ENCODE measurements at places on chromosomes 2 and 18.

DNA sequence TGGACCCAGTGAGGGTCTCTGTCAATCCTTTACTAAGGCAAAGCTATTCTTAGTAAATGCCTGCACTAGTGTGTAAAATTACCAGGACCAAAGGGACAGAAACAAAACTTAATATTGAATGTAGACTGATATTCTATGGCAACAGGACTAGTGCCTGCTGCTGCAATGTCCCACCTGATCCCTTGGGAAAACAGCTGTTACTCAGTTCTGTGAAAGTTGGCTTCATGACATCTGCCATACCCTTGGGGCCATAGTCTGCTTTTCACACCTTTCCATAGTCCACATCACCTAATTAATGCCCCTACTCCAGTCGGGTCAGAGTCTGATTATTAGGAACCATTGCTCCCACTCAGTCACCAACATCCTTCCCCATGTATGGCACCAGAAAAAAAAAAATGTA, 14.5 kb downstream of the DNAJC27 start:
- DNase-seq = no peak

DNA sequence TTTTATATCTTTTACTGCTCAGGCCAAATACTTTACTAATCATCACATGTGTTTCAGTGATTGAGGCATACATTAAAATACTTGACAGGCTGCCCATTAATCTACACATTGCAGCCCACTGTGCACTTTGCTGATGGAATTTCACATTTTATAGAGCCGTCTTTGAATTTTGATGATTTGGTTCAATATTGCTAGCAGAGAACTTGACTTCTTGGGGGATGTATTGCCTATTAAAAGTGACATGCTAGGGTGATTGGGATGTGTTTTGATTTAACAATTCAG, 1291.0 kb upstream of the GYPC start:
- no peak for DNase-seq

GRCh38 chr2:119749477-119750012, 10.2 kb upstream of the PTPN4 start:
- no peak for DNase-seq

- no peak for DNase-seq
Observed at GRCh38 chr2:202436626-202437025, 60.5 kb downstream of the BMPR2 start.

GRCh38 chr2:66815886-66816285, 381.0 kb downstream of the MEIS1 start:
- no peak for DNase-seq

DNA sequence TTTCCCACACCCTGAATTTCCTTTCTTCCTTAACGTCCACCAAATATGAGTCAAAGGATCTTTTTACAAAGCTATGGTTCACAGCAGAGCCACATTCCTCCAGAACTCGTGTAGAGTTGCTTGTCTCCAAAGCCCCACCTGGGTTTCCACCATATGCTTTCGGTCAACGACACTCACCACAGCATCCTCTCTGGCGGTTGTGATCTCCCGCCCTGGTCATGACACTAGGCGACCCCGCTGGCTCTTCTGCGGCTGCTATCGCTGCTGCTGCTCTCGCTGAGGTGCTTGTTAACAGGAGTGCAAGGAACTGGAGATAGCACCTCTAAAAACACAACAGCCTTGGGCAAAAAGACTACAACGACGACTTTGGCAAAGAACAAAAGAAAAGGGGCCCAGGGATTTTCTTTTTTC, 340 bp downstream of the SLC40A1 start:
- DNase-seq = peak; percentile 17

DNA sequence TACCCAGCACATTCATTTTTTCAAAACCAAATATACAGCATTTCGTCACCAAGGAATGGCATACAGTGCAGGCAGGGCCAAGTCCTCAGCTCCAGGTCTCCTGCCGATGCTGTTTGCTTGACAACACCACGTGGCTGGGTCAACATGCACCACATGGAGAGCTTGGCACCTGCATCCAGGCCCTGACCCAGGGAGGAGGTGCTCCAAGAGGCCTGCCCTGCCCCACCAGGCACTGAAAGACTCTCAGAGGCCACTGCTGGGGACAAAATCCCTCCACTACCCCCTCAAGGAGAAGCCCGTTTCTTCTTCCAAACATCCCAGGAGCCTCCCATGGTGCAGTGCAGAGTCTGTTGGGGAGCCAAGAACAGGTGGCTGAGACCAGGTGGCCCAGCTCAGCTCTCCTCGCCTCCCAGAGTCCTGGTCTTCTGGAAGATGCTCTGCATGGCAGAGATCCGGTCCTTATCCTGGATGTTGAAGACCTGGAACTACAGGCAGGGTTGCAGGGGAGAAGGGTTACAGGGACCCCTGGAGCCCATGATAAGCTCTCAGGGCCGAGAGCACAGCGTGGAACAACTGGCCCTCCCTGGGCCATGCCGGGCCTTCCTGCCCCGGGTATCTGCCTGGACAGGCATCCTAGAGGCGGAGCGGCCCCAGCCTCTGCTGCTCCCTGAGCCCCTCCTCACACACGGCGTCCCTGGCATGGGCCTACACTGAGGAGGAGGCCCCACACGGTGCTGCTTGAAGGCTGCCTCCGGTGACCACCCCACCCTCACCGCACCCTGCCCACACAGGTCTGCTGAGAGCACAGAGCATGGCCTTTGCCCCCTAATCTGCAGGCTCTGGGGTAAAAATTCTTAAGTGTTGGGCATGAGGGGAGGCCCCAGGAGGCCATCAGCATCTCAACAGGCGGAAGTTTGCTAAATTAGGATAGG, 9.0 kb downstream of the MAB21L4 start:
- no peak for DNase-seq

DNA sequence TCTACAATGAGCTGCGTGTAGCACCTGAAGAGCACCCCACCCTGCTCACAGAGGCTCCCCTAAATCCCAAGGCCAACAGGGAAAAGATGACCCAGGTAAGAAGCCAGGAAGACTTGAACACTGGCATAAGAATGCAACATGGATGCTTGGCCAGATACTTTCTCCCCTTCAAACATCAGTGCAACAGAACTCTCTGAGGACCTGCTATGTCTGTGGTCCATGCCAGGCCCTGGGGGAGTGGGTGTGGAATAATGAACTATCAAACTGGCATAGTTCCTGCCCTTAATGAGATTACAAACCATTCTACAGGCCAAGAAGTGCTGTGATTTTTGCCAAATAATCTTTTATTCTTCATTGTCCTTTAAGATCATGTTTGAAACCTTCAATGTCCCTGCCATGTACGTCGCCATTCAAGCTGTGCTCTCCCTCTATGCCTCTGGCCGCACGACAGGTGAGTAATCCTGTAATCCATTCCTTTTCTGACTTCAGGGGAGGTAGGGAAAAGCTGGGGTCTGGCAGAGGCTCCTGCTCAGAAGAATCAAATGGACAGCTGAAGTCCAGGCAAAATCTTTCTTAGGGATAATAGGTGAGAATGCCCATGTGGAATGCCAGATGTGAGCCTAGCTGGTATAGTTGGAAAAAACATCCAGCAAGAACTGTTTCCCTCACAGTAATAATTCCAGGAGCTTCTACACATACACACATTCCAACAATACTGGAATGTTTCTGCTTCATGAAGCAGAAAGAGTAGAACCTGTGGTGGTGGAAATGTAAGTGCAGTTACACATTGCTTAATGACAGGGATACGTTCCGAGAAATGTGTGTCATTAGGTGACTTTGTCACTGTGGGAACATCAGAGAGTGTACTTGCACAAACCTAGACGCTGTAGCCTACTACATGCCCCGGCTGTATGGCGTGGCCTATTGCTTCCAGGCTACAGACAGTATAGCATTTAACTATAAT, 16.2 kb downstream of the ACTG2 start:
- no peak for DNase-seq

DNA sequence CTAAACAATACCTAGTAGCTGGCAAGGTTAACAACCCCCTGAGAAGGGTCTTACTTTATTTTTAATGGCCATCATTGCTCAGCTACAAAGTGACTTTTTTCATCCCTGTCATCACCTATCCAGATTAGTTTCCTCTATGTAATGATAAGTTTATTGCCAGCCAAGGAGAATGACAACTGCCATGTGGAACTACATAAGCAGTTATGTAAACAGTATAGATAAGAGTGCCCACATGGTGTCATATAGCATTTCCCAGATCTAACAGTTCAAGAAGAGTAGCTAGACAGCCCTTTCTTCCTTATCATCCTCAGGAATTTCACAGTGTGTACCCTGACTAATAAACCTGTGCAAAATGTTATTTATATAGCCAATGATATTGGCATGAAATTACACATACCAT, 240.2 kb upstream of the PIK3C3 start:
- DNase-seq = no peak

DNA sequence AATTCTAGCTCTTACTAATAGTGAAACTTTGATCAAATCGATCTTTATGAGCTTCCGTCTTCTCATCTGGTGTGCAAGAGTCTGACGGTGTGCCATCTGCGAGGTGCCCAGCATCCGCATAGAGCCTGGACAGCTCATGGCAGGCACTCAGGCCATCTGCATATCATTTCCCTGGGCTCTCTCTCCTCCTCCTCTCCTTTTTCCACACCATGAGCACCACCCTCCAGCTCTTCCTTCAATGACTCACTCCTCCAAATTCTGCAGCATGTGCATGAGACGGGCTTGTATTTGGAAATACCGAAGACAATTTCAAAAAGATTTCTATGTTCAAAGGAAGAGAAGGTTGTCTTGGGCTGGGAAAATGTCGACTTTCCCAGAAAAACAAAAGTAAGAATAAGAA, 161.1 kb downstream of the CCBE1 start:
- DNase-seq = no peak

DNA sequence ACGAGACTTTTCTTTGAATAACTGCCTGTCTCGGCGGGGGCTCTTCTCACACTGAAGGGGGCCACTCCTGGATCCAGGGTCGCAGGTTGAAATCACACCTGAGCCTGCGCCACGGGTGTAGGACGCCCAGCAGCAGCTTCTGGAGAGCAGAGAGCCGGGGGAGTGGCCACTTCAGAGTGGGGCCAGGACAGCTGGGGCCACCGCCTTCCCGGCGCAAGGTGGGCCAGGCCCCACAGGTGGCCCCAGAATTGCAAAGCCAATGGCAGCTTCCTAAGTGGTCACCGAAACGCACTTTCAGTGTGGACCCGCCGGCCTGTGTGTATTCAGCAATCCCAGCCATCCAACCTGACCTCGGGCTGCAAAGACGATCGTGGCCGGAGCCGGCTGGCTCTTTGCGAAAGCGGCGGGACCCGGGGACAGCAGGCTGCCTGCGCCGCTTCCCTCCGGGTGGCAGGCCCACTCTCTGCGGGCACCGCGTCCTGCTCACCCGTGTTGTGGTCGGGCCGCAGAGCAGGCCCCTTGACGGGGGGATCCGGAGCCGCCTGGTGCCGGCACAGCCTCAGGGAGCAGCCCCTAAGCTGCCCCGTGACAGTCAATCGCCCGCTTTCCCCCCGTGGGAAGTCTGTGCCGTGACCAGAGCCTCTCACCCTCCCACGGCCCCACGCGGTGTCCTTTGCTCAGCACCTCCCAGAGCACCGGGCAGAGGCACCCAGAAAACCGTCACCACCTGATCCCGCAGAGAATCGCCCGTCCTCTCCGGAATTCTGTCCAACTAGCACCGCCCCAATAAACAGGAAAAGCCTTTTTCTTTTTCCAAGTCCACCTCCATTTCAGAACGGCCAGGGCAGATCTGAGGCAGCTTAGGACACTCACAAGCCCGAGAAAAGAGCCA, 144.7 kb downstream of the ZNF516 start:
- DNase-seq = no peak

DNA sequence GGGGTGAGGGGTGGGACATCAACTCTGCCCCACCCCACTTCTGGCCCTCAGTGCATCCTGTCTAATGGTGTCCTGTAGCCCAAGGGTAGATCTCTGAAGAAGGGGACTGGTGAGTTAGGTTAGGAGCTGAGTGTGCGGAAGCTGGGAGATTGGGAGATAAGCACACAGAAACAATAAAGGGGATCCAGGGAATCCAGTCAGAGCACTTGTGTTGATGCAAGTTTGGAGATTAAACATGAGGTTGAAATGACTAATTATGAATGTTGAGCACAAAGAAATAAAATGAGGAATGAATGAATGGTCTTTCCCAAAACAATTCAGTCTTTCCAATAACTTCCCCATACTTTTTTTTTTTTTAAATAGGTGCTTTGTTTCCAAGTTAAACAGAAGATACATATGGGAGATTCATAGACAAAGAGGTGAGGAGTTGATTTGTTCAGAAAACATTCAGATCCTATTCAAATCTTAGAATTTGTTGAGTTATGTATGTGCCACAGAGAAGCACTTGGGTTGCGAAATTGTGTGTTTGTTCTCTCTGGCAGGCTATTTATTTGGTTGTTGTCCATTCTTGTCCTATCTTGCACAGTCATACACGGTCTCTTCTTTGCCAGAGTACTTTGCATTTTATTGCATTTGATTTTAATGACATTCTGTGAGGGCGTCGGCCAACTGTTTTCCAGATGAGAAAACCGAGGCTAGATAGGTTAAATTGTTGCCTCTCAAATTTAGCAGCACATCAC, 31.6 kb upstream of the NABP1 start:
- no peak for DNase-seq

DNA sequence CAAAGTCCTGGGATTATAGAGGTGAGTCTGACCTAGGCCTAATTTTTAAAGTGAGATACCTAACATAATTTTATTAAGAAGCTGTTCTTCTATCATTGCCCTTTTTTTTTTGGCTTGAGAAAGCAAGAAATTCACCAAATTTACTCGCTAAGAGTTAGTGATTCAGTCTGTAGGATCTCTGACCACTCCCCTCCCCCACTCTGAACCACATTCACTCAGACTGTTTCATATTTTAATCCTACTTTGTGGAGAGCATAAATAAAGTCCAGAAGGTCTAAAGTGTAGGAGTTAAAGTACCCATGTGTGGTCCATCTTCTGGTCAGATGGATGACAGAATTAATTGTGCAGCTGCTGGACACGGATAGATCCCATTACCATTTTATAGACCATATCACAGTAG, 115.8 kb upstream of the MGAT5 start:
- DNase-seq = no peak

DNA sequence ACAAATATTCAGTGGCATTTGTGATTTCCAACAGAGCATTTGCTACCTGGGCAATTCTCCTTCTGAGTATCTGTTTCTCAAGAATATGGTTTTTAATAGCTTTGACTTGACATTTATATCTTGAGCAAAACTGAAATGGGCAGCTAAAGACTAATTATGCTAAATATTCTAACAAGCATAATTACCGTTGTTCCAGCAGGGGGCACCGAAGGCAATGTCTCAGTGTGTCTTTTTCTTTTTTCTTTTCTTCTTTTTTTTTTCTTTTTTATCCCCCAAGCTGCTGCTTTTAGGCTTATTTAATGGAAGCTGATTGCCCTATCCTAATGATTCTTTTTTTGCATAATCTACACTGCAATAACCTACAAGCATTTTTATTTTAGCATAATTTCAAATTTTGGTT, 138.9 kb upstream of the NABP1 start:
- peak; percentile 12 for DNase-seq

DNA sequence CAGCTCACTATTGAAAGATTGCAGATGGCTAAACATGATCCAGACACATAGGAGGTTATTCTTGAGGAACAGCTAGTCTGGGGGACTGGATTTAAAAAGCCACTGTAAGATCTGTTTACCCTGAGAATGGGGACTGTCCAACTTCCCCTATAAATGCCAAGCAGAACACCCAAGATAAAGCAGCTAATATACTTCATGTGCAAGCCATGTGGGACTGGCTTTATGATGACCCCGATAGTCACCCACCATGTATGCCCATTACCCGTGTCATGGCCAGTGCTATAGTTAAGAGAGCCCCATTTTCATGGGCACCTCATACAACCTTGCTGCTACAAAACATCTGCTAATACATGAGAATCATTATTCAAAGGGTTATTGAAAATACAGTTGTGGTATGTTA, 16.0 kb downstream of the YPEL5 start:
- DNase-seq = no peak

GRCh38 chr18:13643261-13643751, 83.1 kb downstream of the FAM210A start:
- DNase-seq = no peak

Data from activated naive CD4-positive, alpha-beta T cell treated with Interleukin-2 at 50 U/mL for 16 hours (primary cell).